SHP77 treated with DMSO at 0.1 percent for 48 hours (cell line): ENCODE measurements at places on chromosomes 4 and X.

GRCh38 chr4:168634276-168634802 lies 137.5 kb downstream of the PALLD start:
- DNase-seq = no peak

DNA sequence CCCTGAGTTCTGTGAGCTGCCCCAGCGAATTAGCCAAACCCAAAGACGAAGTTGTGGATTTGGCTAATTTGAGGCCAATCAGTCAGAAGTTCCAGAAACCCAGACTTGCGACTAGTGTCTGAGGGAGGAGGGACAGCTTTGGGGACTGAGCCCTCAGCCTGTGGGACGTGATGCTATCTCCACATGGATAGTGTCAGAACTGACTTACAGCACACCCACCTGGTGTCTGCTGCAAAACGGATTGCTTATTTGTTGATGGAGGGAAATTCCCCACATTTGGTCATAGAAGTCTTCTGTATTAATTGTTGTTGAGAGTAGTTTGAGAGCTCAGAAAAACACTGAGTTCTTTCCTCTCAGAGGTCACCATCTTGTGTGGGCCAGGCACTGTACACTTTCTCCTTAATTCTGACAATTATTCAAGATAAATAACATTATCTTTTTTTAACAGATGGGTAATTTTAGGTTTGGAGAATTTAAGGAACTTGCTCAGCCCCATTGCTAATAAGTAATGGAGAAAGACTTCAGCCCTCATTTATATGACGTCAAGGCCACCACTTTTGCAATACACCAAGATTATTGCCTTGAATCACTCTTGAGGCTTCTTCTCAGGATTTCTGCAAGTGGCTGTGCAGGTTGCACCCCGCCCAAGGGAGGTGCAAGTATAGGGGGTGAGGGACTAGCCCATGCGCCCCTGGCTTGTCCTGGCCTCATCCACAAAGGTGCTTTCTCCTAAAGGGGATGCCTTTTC lies 16.7 kb downstream of the CLRN2 start:
- no peak for DNase-seq

GRCh38 chr4:57182132-57182874 lies 72.1 kb upstream of the IGFBP7 start:
- peak; percentile 63 for DNase-seq

- no peak for DNase-seq
These were observed 66.1 kb downstream of the TBC1D9 start for GRCh38 chr4:140690093-140690492.

- no peak for DNase-seq
These were observed 35.7 kb upstream of the FAM241A start for GRCh38 chr4:112109360-112110058.

DNA sequence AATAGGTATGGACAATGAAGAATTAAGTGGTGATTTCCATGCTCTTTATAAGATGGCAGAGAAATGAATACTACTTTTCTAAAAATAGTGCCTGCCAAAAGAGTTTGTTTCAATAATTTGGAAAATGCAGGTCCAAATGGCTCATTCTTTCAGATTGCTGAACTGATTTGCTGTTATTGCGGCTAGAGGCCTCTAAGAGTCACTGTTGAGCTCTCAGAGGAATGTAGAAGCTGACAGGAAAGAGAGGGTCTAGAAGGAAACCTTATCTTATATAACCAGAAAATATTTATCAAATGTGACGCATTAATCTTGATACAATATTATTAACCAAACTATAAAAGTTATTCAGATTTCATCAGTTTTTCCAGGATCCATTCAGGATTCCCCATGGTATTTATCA lies 65.7 kb upstream of the PAGE1 start:
- no peak for DNase-seq

GRCh38 chrX:81201671-81202455 lies at the start of the genes HMGN5 and SH3BGRL:
Gene HMGN5, minus strand, starts transcription at chrX:81201913. Its CDS starts 80,364 bp downstream, at chrX:81121549.
Gene SH3BGRL, plus strand, starts transcription at chrX:81202102. Its CDS starts 99 bp downstream, at chrX:81202201.
- DNase-seq = peak; percentile 39

DNA sequence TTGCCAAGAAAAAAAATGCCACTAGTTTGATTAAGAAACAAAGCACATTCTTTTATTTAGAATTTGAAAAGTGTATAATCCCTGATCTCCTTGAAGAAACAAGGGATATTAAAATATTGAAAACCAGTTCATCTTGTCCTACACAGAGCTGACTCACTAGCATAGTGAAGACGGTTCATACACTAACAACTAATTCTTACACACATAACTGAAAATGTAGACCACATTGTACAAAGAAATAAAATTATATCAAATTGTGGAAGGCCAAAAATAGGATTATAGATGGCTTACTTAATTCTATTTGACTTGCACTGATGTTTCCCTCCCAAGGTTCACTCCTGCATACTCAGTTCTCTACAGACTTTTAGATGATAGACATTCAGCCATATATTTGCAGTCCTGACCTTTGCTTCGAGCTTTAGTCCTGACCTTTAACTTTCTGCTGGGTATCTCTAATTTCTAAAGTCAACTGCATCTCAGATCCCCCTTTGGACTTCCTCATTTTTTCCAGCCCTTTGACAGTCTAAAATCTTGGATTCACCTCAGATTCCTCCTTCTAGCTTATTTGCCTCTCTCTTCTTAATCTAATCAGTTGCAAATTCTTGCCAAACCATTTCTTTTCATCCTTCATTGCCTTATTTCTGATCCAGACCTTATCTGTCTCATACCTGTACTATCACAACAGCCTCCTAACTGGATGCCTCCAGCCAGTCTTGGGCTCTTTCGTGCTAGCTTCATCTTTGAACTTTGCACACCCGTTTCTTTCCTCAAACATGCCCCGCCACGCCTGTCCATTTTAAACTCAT lies 4.5 kb upstream of the WWC2 start:
- DNase-seq = no peak

- peak; percentile 35 for DNase-seq
These were observed 179.1 kb upstream of the MAB21L2 start for GRCh38 chr4:150402871-150403272.

GRCh38 chrX:123648028-123648810 lies 84.6 kb downstream of the THOC2 start:
- no peak for DNase-seq

- DNase-seq = no peak
These were observed 20.5 kb downstream of the SLC25A5 start for GRCh38 chrX:119488749-119489148.

GRCh38 chr4:108140328-108140727 lies 28.4 kb downstream of the LEF1 start:
- DNase-seq = no peak

DNA sequence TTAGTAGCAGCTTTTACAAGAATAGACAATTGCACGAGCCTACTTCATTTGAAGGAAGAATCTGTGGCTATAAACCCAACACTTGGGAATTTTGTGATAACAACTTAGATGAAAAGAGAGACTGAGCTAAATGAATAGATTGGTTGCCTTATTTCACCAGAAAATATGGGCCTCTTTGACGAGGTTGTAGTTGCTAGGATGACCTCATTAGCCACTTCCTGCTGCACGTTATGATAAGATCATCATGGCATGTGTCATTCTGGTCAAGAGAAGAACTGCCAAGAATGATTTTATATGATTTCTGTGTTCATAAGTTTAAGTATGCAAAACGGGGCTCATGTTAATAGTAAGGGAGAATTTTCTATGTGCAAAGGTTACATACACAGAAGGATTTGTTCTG lies 321.9 kb upstream of the GIMD1 start:
- DNase-seq = no peak

GRCh38 chr4:152064282-152064681 lies 303.5 kb upstream of the GATB start:
- no peak for DNase-seq

- no peak for DNase-seq
These were observed 54.8 kb downstream of the C4orf51 start for GRCh38 chr4:145734576-145735346.

DNA sequence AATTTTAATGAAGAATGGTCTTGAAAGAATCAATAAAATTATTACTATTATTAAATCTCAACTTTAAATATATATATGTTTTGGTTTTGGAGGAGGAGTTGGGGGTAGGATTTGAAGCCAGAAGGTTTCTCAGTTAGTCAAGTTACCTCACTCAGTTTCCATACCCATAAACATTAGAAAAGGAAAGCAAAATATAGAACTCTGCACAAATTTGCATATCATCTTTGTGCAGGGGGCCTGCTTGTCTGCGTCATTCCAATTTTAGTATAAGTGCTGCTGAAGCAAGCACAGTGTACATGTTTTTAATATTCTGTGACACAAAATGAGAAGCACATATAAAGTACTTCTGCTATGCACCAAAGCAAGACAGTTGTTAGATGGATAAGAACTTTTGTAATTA lies 47.5 kb upstream of the SCRG1 start:
- no peak for DNase-seq

- DNase-seq = no peak
These were observed 31.9 kb upstream of the NOCT start for GRCh38 chr4:138983690-138984089.

DNA sequence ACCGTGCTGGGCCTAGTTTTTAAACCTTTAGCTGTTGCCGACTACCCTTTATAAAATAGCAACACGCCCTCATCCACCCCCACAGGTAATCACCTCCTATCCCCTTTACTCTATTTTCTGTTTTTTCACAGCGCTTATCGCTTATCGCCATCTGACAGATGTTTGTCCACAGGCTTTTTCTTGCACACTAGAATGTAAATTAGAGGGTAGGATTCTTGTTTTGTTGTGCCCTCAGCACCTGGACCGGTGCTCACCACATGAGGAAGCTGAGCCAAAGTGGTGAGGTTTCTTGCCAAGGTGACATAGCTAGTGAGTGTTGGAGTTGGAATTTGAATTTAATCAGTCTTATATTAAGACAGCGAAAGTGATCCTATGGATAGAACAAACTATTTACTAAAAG lies 2.9 kb upstream of the RBBP7 start:
- DNase-seq = no peak

DNA sequence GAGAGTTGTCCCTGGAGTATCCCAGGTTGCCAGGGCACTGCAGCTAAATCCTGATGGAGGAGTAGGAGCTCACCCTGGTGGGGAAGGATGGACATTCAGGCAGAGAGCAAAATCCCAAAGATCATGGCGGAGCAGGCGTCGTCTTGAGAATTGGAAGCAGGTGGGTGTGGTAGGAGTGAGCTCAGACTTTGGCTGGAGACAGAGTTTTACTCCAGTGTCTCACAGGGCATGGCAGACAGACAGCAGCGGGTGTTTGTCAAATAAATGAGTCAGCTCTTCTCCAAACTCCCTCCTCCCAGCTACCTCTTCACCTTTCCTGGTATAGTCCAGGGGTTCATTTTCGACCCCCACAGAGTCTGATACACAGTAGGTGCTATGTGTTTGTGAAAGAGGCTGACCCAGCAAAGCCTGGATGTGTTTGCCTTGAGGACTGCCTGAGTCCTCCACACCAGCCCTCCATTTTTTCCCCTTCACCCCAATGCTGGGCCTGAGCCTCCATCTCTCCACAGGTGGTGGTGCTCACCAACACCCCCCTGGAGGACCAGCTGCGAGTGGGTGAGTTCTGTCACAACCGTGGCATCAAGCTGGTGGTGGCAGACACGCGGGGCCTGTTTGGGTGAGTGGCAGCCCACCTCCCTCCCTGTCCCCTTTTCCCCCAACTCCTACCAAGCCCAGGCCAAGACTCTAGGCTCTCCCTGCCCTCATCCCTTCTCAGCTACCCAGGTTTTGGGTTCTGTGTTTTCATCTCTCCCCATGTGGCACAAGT lies 6.9 kb downstream of the UBA1 start:
- no peak for DNase-seq

DNA sequence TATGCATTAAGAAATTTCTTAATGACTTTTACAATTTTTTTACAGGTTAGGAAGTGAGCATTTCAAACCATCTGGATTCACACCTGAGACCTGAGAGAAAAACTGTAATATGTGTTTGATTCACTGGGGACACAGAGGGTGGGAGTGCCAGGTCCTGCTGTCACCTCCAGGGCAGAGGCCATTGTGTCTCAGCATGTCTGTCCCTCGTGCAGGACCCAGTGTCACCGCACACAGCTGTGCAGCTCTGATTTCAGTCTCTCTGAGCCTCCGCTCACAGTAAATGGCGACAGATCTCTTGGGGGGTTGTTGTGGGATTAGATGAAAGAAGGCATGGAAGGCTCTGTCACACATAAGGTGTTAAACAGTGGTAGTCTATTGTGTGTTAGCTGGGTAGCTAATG lies 23.0 kb upstream of the CLDN24 start:
- DNase-seq = no peak

- no peak for DNase-seq
These were observed 20.1 kb upstream of the TCEAL4 start for GRCh38 chrX:103565197-103565596.

- no peak for DNase-seq
These were observed 227.7 kb downstream of the VEGFC start for GRCh38 chr4:176565049-176565448.

GRCh38 chrX:153476666-153477363 lies 6.4 kb upstream of the HAUS7 start:
- DNase-seq = no peak

- DNase-seq = no peak
These were observed 317.1 kb upstream of the BMP3 start for GRCh38 chr4:80713409-80713808.

DNA sequence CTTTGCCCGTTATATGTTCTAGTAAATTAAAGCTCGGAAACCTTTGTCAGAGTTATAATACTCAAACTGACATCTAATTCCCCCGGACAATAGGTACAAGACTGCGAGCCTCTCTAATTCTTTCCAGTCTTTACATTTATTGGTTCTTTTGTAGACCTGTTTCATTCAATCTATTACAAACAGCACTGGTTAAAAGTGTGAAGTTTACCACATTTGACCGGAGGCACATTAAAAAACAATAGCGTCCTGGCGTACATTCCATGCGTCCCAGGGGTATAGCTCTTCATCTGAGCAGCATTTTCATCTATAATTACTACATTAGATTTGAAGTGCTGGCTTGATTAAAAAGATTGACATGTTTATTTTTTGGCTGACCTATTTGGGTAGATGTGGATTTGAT lies 49.9 kb upstream of the TENM3 start:
- no peak for DNase-seq

GRCh38 chr4:177505171-177505615 lies 63.0 kb upstream of the AGA start:
- DNase-seq = no peak

- DNase-seq = no peak
These were observed 40.6 kb downstream of the STOX2 start for GRCh38 chr4:183945741-183946140.

GRCh38 chr4:56790691-56791091 lies 30.8 kb downstream of the SPINK2 start:
- no peak for DNase-seq

DNA sequence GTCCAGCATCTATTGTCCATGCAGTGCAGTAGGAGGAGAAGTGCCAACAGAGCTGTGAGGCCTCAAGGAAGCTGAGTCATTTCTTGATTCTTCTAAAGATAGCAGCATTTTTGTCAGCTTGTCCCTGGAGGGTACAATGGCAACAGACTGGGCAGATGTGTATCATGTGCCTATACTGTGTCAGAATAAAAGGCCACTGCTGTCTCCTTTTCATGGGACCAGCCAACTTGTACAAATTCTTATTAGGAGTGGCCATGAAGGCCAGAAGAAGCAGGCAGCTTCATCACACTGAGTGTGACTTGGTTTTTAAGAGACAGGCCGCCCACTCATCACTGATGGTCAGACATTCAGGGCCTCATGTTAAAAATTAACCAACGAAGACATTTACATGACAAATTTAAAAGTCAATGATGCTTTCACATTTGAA lies 185.0 kb upstream of the FAM241A start:
- no peak for DNase-seq

- DNase-seq = no peak
These were observed 2.1 kb upstream of the DHRSX start for GRCh38 chrX:2502668-2503519.
